ENCODE measurements at places on chromosomes 6 and 20. TPM values are rescaled to one million over a fixed set of nuclear protein-coding genes. Genes with fewer than 3 reads are reported as not detected.

The TMEM151B gene
- not detected for total RNA-seq

The NR2E1 gene
- not detected for total RNA-seq

The THBS2 gene
- total RNA-seq = 34.5 TPM

The BPIFB1 gene
- total RNA-seq = not detected

The GSTA3 gene
- not detected for total RNA-seq

The OR2H2 gene
- total RNA-seq = not detected

The STMND1 gene
- not detected for total RNA-seq

Measured in heart left ventricle (tissue), 16 donors.